ENCODE measurements at places on chromosomes 2 and 18. TPM values are rescaled to one million over a fixed set of nuclear protein-coding genes. Genes with fewer than 3 reads are reported as not detected.

The POU3F3 gene
- total RNA-seq: 0.36 TPM

The PLA2R1 gene
- 5.7 TPM for total RNA-seq

The PFN4 gene
- 1.3 TPM for total RNA-seq

The OSR1 gene
- 4.4 TPM for total RNA-seq

The SH3BP4 gene
- 133 TPM for total RNA-seq

The SALL3 gene
- not detected for total RNA-seq
